ENCODE measurements at places on chromosomes 4 and X.

DNA sequence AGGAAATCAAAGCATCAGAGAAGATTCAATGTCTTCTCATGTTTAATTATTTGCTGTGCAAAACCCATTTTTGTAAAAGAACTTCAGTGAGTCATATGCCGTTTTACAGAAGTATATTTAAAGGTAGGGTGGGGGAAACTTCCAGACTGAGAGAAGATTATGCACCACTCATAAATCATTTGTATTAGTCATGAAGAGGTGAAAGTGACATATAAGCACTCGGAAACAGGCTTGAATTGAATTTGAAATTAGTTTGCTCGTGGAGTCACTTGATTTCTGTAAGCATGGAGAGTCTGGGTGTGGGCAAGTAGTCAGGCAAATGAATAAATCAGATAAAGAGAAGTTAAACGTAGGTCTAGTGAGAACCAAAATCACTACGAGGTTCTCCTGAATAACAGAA, 335.1 kb downstream of the ANK2 start:
- no peak for DNase-seq

DNA sequence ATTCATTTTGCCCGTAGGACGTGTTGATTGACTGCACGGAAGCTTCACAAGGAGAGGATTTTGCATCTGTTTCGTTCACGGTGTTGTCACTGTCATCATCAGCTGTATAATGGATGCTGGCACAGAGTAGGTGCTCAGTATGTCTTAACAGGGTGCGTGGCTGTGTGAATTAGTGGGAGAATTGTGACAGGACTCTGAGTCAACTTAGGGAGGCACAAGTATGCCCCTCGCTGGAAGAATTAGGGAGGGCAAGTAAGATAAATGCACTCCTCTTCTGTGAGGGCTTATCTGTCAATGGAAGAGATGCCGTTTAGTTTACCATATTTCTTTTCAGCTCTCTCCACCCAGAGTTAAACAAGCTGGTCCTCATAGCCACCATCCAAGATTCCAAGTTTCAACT, 107.2 kb downstream of the TRIML1 start:
- DNase-seq: peak; percentile 49

- no peak for DNase-seq
Measured at GRCh38 chr4:176780995-176781738, 11.6 kb downstream of the VEGFC start.

DNA sequence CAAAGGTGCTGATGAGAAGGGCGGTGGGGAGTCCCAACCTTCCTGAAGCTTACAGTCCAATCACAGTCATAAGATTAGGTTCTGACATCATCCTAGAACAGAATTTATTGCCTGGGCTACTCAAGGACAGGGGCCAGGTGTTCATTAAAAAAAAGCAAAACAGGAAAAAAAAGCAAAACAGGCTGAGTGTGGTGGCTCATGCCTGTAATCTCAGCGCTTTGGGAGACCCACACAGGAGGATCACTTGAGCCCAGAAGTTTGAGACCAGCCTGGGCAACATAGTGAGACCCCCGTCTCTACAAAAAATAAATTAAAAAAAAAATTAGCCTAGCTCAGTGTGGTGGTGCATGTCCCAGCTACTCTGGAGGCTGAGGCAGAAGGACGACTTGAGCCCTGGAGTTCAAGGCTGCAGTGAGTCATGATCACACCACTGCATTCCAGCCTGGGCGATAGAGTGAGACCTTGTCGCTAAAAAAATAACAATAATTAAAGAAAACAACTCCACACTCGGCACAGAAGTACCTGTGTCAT, 3.0 kb downstream of the RAB9A start:
- DNase-seq: no peak

DNA sequence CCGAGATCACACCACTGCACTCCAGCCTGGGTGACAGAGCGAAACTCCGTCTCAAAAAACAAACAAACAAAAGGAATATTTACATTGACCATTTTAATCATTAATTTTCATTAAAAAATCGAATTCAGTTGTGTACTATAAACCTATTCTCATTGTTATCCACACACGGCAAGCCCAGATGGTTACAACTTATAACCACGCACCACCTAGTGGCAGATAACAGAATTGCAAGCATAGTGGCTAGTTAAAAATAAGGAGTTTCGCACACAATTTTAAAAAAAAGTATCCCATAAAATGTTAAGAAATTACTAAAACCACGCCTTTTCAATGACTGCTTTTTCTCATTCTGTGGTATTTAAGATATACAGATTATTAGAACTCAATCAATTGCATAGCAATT, 25.4 kb downstream of the MBNL3 start:
- DNase-seq: peak; percentile 15

DNA sequence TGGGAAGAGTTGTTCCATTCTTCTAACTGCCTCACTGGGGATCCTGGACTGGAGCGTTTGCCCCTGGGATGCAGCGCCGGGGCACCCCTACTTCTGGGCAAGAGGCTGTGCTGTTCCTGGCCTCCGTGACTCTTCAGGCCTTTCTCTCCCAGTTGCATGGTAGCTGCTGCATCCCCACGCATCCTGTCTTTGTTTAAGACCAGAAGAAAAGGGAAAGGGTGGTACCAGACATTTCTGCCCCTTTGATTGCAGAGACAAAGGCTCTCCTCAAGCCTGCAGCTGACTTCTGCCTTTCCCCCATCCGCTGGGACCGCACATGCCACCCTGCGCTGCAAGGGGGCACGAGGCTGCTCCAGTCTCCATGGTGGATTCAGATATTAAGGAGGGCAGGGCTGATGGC, 70.4 kb downstream of the SHROOM2 start:
- DNase-seq: no peak

DNA sequence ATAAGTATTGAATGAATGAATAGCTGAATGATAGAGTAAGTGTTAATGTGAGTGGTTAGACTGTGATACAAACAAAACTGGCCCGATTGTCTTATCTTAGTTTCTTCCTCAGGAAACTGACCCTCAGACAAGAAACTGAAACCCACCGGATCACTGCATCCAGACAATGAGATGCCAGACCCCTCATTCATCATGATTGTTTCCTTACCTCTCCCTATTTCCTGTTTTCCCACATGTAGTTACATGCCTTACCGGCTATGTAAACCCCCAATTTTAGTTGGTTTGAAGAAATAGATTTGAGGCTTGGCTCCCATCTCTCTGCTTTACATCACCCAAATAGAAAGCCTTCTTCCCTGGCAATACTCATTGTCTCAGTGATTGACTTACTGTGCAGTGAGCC, 218.9 kb upstream of the PPP1R2C start:
- no peak for DNase-seq

- no peak for DNase-seq
Measured at GRCh38 chr4:87651941-87652340, 1.9 kb downstream of the DMP1 start.

DNA sequence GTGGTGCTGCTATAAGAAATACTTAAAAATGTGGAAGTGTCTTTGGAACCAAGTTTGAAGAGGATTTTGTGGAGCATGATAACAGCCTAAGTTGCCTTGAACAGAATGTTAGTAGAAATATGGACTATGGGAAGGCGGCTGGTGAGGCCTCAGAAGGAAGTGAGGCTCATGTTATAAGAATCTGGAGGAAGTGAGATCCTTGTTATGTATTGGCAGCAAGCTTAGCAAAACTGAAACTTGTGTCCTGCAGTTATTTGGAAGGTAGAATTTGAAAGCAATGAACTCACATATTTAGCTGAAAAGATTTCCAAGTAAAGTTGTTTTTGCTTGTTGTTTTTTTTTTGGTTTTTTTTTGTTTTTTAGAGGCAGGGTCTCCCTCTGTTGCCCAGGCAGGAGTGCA, 13.6 kb upstream of the MED14 start:
- no peak for DNase-seq

DNA sequence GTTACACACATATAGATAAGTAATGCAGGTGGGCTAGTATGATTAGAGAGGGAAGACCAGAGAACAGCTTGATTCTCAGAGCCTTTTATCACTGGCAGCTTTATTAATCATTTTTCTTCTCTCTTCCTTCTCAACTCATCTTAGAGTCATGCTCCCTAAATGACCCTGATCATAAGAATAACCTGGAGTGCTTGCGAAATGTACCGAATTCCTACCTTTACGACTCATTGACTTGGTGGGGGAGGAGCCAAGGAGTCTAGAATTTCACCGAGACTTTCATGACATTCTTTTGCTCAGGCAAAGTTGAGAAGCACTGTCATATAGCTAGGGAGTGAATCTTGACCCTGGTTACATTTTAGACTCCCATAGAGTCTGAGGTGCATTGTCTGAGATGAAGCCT, 298.9 kb upstream of the PUDP start:
- DNase-seq: no peak

- no peak for DNase-seq
Measured at GRCh38 chrX:41526925-41527324, 79.8 kb downstream of the NYX start.

DNA sequence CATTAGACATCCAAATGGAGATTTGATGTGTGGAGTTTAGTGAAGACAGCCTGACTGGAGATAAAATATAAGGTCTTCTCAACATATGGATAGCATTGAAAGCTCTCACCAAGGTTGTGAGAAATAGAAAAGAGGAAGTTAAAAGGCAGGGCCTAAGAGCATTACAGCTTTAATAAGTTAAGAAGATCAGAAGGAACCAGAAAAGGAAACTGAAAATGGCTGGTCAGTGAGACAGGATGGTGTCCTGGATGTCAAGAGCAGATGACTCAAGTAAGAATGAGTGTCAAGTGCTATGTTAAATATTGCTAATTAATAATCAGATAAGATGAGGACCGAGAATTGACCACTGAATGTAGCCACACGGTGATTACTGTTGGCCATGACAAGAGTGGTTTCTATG, 642.9 kb downstream of the STPG2 start:
- no peak for DNase-seq

- no peak for DNase-seq
Measured at GRCh38 chr4:78781924-78782323, 5.8 kb downstream of the BMP2K start.

GRCh38 chr4:89000844-89001360, 56.1 kb downstream of the FAM13A start:
- DNase-seq: no peak

DNA sequence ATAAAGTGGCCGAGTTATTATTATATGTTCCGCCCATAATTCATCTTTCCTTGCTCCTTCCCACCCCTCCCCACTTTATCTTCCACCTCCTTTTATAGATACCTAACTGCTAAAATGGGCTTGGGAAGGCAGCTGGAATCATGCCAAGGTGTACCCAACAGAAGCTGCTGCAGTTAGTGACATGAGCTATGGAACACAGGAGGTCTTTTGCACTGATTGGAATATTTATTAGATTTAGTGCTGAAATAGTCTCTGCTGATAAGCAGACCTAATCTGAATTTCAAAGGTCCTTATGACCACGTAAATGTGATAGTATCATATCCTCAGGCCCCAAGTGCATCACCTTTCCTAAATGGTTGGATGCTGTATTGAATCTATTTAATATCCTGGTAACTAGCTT, 64.9 kb downstream of the HMGB2 start:
- DNase-seq: no peak

- DNase-seq: peak; percentile 37
Measured at GRCh38 chr4:115090483-115091075, 22.8 kb downstream of the NDST4 start.

All from iPS-NIHi11 (cell line).